Renal cortex interstitium (tissue), 15 donors: ENCODE measurements at places on chromosomes 6 and 20. TPM values are rescaled to one million over a fixed set of nuclear protein-coding genes. Genes with fewer than 3 reads are reported as not detected.

KCNB1 gene
- polyA plus RNA-seq = 1.1 TPM

DNA sequence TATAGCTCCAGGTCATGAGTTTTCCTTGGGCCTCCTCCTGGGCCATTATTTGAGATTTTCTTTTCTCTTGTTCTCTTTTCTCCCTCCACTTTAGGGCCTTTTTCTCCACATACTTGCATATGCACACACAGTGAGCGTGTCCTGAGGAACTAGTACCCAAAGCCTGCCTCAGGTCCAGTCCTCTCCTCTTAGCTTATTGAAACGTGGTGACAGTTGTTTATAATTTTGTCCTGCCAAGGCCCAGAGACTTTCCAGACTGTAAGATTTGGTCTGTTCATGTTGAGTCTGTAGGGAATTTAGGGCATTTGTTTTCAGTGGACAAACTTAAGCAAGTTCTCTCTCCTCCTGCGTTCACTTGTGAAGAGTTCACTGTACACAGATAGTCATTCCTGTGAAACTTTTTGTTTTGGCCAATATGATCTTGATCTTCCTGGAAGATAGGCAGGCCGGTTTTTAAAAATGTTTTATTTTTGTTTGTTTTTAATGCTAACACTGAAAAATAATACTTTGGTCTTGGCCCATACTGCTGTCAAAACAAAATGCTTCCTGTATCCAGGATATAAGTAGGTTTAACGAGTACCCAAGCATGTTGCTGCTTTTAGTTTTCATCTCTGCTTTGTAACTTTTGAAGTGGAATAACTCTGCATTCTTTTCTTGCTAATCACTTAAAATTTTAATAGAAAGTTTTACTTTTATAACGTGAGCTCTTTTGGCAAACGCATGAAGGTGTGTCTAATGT lies 20.7 kb downstream of the LRRC1 start:
- DNase-seq = no peak

- no peak for DNase-seq
Measured at GRCh38 chr6:40681622-40682021, 94.5 kb upstream of the LRFN2 start.

RAB44 gene
- polyA plus RNA-seq = 0.08 TPM

FOXA2 gene
- 0.08 TPM for polyA plus RNA-seq

DNA sequence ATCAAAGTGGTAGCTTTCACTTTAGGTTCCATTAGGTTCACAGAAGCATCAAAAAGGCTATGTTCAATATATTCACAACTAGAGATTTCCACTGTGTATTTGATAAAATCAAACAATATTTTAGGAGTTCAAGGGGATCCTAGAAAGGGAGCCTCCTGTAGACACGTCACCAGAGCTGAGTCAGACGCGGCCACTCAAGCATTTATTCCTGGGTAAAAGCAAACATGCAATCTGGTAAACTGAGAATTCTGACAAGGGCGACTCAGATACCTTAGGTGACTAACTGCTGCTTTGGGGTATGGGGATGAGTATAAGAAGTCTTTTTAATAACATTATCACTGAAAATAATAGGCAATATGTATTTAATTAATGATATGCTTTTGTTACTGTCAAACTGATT lies 118.7 kb upstream of the HMGN3 start:
- DNase-seq = no peak

DNA sequence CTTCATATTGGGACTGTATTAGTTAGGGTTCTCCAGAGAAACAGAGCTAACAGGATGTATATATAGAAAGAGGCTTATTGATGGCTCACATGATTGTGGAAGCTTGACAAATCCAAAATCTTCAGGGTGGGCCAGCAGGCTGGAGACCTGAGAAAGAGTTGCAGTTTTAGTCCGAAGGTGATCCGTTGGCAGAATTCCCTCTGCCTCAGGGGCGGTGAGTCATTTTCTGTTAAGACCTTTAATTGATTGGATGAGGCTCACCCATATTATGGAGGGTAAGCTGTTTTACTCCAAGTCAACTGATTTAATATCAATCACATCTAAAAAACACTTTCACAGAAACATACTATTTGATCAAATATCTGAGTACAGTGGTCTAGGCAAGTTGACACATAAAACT lies 113.6 kb downstream of the FLRT3 start:
- no peak for DNase-seq

MYLK4 gene
- polyA plus RNA-seq = 1.4 TPM

ZNF165 gene
- polyA plus RNA-seq = 3.9 TPM

DNA sequence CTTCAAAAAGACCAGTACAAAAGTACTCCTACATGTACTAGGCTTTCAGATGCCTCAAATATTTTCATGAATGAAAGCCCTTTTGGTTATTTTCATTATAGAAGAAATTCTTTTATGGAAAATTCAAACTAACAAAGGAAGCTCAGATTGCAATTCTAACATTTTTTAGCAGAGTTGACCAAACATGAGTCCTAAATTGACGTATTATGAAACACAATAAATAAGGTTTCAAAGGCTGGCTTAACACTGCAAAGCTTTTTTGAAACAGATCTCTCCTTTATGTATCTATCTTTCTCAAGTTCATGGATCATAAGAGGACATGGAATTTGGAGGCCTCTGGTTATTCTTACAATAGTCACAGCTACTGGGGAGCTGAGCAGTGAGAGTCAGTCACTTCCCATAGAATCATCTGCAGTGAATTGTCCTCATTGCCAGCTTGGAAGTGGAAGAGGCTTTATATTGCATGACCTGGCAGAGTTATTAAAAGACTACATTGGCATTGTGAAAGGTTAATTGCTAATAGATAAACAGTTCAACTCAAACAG lies 38.4 kb upstream of the FBXL4 start:
- DNase-seq = no peak

HLA-DMB gene
- 75.3 TPM for polyA plus RNA-seq

DNA sequence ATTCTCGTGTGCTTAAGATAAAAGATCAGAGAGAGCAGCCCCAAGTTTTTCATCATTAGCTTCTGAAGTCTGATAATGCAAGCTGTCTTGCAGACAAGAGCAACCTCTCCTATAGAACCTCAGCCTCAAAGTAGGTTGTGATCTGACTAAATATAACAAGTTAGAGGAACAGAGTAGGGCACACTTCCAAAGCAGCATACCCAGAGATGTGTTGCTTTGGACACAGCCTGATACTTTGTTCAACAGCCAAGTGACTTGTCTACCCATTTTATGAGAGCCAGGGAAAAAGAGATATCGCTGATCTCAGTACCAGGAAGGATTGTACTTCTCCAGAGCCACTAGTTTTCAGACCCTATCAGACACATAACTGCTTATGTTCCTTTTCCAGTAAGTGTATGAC lies 44.2 kb upstream of the OPRM1 start:
- DNase-seq = no peak

GRCh38 chr20:1150218-1150617 lies 31.8 kb downstream of the PSMF1 start:
- no peak for DNase-seq
